NT2/D1 (cell line): ENCODE measurements at places on chromosomes 1 and 21.

DNA sequence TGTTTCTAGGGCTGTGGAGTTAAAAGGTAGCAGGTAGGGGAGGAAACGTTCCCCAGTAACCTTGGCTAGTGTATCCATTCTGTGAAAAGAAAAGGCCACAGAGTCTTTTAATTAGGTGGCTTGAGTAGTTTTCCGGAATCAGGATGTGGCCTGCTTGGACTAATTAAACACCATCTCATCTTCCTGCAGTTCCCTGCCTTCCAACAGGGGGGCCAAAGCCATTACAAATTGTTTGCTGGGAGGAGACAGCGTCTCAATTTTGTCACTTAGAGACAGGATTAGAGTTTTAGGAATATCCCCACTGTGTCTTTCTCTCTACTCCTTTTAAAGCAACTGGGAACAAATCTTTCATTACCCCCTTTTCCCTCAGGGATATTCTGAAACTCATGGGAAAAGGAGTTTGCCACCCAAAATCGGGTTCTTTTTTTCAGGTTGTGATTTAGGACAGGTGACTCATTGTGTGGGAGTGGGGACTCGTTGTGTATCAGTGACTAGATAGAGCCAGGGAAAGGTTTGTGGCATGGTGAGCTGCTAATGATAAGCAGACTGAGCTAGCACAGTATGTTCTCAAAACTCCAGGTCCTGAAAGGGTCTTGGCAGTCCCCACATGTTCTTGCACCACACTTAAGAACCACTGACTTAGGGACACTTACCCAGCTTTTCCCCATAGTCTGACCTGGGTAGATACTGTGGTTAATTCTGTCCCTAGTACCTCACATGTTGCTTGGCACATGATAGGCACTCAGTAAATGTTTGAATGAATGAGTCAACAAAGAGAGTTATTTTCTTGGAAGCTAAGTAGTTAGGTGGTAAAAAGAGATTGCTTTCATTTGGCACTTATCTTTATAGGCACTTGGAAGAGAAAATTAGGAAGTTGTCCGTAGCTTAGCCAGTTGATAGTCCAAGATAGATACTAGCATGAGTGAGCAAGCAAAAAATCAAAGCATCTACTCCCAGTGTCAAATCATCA is 22.5 kb downstream of the INTS3 start:
- no peak for DNase-seq

DNA sequence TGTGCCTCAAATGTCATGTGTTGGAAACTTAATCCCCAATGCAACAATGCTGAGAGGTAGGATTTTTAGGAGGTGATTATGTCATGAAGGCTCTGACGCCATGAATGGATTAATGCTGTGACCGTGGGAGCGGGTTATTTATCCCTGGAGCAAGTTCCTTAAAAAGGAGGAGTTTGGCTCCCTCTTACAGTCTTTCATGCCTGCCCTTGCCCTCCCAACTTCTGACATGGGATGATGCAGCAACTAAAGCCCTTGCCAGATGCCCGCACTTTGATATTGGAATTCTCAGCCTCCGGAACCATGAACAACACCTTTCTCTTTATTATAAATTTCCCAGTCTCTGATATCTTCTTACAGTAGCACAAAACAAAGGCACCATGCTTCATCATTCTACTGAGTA is 685.3 kb upstream of the CHRM3 start:
- no peak for DNase-seq

GRCh38 chr21:25934771-25935224 is 200.0 kb downstream of the GABPA start:
- no peak for DNase-seq

DNA sequence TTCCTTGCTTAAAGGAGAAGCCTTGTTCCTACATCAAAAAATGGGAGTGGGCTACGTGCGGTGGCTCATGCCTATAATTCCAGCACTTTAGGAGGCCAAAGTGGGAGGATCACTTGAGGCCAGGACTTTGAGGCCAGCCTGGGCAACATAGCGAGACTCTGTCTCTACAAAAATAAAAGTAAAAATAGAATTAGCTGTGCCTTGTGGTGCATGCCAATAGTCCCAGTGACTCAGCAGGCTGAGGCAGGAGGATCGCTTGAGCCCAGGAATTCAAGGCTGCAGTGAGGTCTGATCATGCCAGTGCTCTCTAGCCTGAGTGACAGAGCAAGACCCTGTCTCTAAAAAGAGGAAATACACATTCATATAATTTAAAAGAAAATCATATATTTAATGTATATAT is 127.1 kb downstream of the C1orf21 start:
- no peak for DNase-seq

- DNase-seq, result no peak
These were observed 300.7 kb upstream of the SNX7 start for GRCh38 chr1:98360864-98361263.
